ENCODE measurements at places on chromosomes 12 and 14.

DNA sequence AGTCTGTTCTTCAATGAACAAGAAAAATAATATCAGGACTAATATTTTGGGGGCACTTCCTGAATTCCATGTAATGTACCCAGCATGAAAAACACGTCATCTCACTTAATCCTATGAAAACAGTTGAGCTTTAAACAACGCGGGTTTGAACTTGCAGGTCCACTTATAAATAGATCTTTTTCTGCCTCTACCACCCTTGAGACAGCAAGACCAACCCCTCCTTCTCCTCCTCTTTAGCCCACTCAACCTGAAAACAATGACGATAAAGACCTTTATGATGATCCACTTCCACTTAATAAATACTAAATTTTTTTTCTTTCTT, 203.9 kb upstream of the KRR1 start:
- no peak for DNase-seq

- no peak for DNase-seq
These were observed 599.5 kb downstream of the FLRT2 start for GRCh38 chr14:86129426-86129825.

GRCh38 chr12:4239746-4240145, 33.8 kb upstream of the CCND2 start:
- no peak for DNase-seq

DNA sequence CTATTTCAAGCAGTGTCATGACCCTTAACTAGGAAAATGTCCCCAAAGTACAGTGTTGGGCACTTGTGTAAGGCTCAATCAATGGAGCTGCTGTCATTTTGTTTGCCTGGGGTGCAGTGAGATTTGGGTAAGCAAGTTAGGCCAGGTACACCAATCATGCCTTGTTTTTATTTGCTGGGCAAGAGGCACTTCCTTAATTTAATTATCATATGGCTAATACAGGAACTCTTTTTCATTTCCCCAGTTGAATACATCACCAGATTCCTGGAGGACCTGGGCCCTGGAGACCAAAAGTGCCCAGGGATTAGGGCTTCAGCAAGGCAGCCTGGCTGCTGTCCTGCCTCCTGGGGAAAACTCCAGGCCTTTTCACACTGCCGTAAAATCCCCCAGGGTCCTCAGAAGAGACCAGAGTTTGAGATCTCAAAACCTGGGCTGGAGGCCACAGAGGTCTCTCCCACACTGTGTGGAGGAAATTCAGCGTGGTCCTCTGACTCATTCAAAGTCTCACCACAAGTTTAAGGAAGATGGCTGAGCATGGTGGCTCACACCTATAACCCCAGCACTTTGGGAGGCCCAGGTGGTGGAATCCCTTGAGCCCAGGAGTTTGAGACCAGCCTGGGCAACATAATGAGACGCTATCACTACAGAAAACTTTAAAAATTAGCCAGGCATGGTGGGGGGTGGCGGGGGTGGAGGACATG, 28.4 kb upstream of the FOXN3 start:
- no peak for DNase-seq

DNA sequence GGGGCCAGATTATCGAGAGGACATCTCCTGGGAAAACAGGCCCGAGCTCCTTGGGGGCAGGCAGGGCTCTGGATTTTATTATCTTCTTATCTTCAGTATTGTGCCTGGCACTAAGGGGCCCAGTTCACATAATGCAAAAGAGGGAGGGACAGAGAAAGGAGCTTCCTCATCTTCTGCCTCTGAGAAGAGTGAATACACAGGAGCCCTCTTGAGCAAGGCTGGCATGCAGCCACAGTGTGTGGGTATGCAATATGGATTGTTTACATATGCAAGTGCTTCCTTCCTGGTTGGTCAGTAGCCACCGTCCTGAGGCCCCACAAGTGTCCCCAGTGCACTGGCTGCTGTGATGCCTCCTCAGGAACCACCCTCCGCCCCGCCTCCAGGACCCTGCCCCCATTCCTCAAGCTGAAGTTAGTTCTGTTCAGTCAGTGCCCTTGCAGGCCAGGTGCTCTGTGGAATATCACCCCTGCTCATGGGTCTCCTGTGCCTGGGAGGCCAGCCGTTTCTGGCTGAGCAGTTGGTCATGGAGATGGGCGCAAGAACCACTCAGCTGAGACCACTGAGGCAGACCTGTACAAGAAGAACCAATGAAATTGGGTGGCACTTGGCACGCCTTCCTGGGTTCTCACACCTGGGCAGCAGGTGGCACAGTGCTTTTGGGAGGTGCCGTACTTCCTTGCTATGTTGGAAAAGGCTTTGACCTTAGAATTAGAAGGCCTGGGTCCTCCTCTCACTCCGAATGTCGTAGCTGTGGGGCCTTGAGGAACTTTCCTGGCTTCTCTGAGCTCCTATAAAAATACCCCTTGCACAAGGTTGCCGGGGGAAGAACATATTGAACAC, 35.1 kb upstream of the ACTN1 start:
- DNase-seq: no peak

DNA sequence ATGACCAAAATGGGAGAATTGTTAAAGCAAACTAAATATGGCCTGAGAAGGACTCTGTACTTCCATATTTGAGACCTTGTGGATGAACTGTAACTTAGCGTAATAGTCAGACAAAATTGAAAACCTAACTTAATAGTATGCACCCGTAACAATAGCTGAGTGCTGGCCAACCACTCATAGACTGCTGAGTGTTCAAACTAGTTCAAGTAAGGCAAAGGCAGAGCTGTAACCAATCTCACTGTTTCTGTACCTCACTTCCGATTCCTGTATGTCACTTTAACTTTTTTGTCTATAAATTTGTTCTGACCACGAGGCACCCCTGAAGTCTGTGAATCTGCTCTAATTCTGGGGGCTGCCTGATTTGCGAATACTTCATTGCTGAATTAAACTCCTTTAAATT, 27.0 kb upstream of the OS9 start:
- DNase-seq: no peak

GRCh38 chr14:77520555-77520954, 21.9 kb upstream of the ISM2 start:
- no peak for DNase-seq

- DNase-seq: no peak
These were observed 38.0 kb upstream of the EIF5 start for GRCh38 chr14:103296007-103296406.

- no peak for DNase-seq
These were observed 28.6 kb downstream of the AMN start for GRCh38 chr14:102951034-102951433.

DNA sequence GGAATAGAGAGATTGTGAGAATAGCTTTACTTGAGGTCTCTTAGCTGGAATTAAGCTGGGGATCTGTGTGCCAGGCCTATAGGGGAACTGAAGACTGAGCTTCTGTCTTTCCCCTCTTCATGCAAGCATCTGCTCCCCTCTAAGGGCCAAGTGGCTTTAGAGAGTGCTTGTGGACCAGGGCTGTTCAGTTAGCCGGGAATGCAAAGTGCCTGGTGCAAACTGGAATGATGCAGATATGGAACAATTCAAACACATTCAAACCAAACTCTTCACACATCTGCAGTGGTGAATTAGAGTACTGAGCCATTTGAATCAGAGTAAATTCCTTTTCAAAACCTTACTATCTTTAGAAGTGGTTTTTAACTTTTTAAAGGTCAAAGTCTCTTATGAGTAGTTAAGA, 99.0 kb downstream of the LIN7A start:
- DNase-seq: no peak

DNA sequence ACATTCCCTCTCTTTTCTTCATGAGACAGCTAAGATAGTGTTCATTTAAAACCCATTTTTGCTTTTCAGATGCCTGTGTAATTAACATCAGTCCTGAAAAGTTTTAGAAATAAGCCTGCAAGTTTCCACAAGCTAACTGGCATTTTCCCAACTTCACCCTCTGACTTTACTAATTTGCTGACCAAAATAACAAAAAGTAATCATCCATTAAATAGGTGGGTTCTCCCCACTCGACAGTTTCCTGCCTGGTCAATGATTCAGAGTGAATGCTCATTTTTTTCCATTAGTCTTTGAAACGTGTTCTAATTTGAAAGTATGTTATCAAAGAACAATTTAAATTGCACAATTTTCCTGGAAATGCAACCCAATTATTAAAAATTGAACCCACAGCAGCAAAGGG, 23.6 kb downstream of the NELL2 start:
- DNase-seq: no peak

DNA sequence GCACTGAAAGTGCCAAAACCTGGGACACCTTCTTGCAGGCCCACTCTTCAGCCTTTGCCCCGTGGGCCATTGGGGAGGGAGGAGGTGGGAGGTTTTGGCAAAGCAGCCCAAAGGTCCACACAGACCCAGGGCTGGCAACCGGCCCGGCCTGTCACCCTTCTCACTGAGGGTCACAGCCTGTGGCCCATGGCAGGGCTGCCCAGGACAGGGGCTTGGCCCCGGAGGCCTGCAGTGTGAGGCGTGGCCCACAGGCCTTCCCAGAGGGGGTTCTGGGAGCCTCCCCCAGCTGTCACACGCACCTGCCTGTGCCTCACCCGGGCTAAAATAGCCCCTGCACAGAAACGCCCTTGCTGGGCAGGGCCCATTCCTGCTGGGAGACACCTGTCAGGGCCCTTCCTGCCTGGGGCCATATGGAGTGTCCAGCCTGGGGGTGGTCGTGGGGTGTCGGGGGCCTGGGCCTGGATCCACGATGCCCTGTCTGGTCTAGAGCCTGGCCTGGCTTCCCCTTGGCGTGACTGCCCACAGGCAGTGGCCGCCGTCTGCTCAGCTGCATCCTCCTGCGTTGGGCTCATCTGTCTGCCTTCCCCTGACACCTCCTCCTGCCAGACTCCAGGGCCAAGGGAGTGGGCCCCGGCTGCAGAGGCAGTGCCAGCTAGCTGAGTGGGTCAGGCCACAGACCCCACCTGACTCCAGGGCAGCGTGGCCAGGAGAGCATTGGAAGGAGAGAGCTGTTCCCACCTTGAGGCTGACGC, 19.2 kb downstream of the PACS2 start:
- DNase-seq: no peak

- DNase-seq: no peak
These were observed 6.8 kb upstream of the PSMA6 start for GRCh38 chr14:35285168-35286002.

- no peak for DNase-seq
These were observed 506.0 kb downstream of the DIO2 start for GRCh38 chr14:79705126-79705894.

- DNase-seq: no peak
These were observed 1317.6 kb downstream of the TMEM121 start for GRCh38 chr14:106843951-106844483.

GRCh38 chr12:55073043-55074022, 52.9 kb upstream of the OR9K2 start:
- DNase-seq: peak; percentile 31

- DNase-seq: no peak
These were observed 174.2 kb downstream of the PPM1H start for GRCh38 chr12:62760779-62761178.

DNA sequence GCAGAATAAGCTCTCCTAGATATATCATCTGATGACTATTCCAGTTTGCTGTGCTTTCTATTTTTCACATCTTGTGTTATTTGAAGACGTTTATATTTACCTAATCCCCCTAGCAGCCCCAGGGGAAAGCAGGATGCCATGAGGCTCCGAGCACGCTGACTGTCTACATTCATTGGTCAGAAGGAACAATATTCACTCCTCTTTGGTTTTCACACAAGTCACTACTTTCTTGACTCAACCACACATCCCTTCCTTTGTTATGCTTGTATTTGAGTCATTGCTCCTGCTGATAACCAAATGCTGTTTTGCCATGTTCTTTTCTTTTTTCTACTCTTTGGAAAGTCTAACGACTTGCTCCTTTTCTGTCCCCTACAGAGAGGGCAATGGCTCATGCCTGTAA, 86.5 kb upstream of the SLC38A2 start:
- no peak for DNase-seq

DNA sequence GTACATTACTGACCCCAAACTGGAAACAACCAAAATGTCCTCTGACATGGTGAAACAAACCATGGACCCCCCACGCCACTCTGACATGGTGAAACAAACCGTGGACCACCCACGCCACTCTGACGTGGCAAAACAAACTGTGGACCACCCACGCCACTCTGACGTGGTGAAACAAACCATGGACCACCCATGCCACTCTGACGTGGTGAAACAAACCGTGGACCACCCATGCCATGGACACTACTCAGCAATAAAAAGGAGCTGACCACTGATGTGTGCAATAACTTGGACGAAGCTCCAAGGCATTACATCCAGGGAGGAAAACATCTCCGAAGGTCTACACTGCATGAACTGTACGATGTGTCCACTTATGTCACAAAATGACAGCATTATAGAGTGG, 3.1 kb upstream of the GOLGA3 start:
- no peak for DNase-seq

- no peak for DNase-seq
These were observed 16.9 kb downstream of the PPP1R36 start for GRCh38 chr14:64566651-64567122.
